Fibroblast of the aortic adventitia (primary cell): ENCODE measurements at places on chromosomes 3 and 15. TPM values are rescaled to one million over a fixed set of nuclear protein-coding genes. Genes with fewer than 3 reads are reported as not detected.

GRCh38 chr3:175851541-175851940 lies 992.4 kb downstream of the NAALADL2 start:
- DNase-seq = no peak

DNA sequence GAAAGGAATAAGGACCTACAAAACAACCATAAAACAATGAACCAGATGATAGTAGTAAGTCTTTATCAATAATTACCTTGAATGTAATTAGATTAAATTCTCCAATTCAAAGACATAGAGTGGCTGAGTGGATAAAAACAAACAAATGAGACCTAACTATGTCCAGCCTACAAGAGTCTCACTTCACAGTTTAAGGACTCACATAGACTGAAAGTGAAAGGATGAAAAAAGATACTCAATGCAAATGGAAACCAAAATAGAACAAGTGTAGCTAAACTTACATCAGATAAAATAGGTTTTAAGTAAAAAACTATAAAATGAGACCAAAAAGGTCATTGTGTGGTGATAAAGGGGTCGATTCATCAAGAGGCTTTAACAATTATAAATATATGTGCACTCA lies 21.9 kb upstream of the NR1I2 start:
- DNase-seq = no peak

GRCh38 chr3:119571230-119571629 lies 8.1 kb upstream of the ADPRH start:
- DNase-seq = no peak

GRCh38 chr3:8286086-8286485 lies 215.5 kb upstream of the LMCD1 start:
- no peak for DNase-seq

- peak; percentile 7 for DNase-seq
Observed at GRCh38 chr15:66006986-66007385, 137.7 kb downstream of the RAB11A start.

Gene GHSR
- total RNA-seq = not detected in 2 replicates

Gene ATP2B2
- total RNA-seq = not detected in 2 replicates

Gene NT5DC2
- 31.1 and 68.2 TPM in 2 replicates for total RNA-seq
